Calu3 (cell line): ENCODE measurements at places on chromosomes 6 and 20. TPM values are rescaled to one million over a fixed set of nuclear protein-coding genes. Genes with fewer than 3 reads are reported as not detected.
A peak's percentile ranks its signal among the peaks of the same experiment; 100 is the strongest.

Gene DZANK1
- total RNA-seq: 0.86 and 1.0 TPM in 2 replicates

Gene PLA2G7
- total RNA-seq: 1.9 and 2.1 TPM in 2 replicates

Gene C6orf52
- not detected in 2 replicates for total RNA-seq

Gene OOEP
- 7.0 and 7.1 TPM in 2 replicates for total RNA-seq

GRCh38 chr6:13141387-13141786 lies 186.9 kb downstream of the TBC1D7 start:
- no peak overlapping the region for H3K4me3 ChIP-seq
- H3K27ac ChIP-seq: no peak overlapping the region
- H3K27me3 ChIP-seq: peaks cover 6% of the 10 kb centered on the region
- H3K4me1 ChIP-seq: no peaks in the 10 kb centered on the region
- H3K36me3 ChIP-seq: no peaks in the 10 kb centered on the region
- DNase-seq: no peak

DNA sequence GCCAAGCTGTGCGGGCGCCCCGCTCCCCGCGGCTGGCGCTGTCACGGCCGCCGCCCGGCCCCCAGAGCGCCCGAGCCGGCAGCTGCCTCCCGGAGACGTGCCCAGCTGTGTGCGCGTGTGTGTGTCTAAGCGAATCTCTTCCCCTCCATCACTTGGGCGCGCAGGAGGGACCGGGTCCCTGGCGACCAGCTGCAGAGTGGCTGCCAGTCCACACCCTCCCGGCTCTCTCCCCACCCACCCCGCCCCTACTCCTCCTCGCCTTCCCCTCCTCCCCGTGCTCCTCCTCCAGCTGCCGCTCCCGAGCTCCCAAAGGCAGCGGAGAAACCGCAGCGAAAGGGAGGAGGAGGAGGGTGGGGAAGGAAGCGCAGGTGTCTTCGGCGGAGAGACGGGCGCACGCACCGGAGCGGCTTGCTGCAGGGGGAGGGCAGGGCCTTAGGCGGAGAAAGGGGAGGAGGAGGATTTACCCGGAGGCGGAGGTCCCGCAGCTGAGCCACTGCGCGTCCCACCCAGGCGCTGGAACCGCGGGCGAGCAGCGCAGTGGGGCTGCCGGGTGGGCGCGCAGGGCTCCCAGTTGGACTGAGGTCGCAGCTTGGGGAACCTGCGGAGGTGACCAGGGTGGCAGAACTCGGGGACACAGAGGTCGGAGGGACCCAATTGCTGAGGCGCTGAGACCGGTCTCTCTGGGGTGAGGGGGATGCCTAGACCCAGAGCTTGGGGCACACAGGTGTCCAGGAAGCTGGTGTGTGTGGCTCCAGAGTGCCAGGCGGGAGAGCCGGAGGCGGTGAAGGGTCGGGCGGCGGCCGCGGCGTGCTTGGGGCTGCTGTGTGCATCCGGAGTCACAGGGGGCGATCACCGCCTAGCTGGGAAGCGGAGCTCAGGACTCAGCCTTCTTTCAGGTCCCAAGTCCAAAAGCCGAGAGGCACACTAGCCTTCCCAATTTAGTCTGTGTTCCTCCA lies at the start of gene HS3ST5:
Gene HS3ST5 (minus strand): TSS at position 198 of the 956 bp plus-strand sequence. CDS start 280,178 bp downstream, outside the sequence.
- H3K36me3 ChIP-seq: peaks cover 31% of the 10 kb centered on the region
- peak within 1 kb of the TSS; percentile 74 for H3K4me3 ChIP-seq
- H3K27ac ChIP-seq: peak within 1 kb of the TSS; percentile 20
- peaks cover 39% of the 10 kb centered on the region for H3K4me1 ChIP-seq
- no peaks in the 10 kb centered on the region for H3K27me3 ChIP-seq

GRCh38 chr20:62808211-62808865 lies 3.7 kb downstream of the OGFR start:
- no peak overlapping the region for H3K4me3 ChIP-seq
- peak; percentile 89 for DNase-seq
- no peak overlapping the region for H3K27ac ChIP-seq
- peaks cover 85% of the 10 kb centered on the region for H3K36me3 ChIP-seq

DNA sequence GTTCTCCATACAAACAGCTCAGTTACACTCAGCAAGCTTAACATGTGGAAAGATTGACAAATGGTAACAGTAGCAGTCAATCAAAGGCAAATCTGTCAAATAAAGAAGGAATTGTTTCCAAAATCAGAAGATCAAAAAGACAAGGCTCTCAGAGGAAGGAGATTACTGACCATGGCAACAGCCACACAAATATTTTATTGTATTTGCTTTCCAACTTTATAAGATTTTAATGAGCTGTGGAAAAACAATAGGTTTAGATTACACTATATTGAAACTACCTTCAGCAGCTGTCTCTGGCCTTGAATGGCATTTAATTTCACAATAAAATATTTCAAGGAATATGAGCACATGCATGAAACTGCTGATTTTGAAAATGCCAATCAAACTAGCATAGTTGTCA lies 1143.9 kb upstream of the GJE1 start:
- H3K27ac ChIP-seq: no peak overlapping the region
- no peaks in the 10 kb centered on the region for H3K4me1 ChIP-seq
- no peaks in the 10 kb centered on the region for H3K36me3 ChIP-seq
- no peaks in the 10 kb centered on the region for H3K27me3 ChIP-seq
- no peak overlapping the region for H3K4me3 ChIP-seq

- H3K27me3 ChIP-seq: no peaks in the 10 kb centered on the region
- peaks cover 13% of the 10 kb centered on the region for H3K36me3 ChIP-seq
- no peak overlapping the region for H3K4me3 ChIP-seq
Observed at GRCh38 chr20:50283922-50284810, 93.5 kb downstream of the CEBPB start.

- no peaks in the 10 kb centered on the region for H3K36me3 ChIP-seq
- H3K27ac ChIP-seq: no peak overlapping the region
- H3K4me1 ChIP-seq: peaks cover 9% of the 10 kb centered on the region
- no peak overlapping the region for H3K4me3 ChIP-seq
- no peaks in the 10 kb centered on the region for H3K27me3 ChIP-seq
Observed at GRCh38 chr6:80364149-80364548, 257.7 kb downstream of the BCKDHB start.

DNA sequence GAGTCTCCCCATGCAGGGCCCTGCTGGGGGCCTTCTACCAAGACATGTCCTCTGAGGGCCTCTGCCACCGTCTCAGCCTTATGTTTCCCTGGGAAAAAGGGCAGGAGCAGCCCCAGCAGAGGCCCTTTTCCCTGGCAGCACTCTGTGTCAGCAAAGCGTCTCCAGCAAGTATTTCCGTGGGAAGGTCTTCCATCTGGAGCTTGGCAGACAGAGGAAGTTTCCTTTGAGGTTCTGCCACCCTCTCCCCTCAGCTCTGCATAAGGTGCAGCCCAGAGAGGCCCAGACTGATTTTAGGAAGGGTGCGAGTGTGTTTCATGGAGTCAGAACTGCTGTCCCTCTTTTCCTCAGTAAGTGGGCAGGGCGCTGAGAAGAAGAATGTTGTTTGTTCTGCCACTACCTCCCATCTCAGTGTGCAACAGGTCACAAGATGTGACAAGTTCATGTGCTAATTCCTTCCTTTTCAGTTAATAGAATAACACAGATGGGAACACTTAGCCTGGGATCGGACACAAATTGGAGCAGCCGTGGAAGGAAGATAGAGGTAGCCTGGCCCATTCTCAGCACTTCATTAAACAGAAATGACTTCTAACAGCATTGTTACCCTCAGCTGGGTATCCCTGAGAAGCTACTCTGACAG lies 784.4 kb downstream of the MAFB start:
- no peak for DNase-seq
- H3K27me3 ChIP-seq: no peaks in the 10 kb centered on the region
- no peak overlapping the region for H3K27ac ChIP-seq
- no peak overlapping the region for H3K4me3 ChIP-seq
- no peaks in the 10 kb centered on the region for H3K4me1 ChIP-seq

DNA sequence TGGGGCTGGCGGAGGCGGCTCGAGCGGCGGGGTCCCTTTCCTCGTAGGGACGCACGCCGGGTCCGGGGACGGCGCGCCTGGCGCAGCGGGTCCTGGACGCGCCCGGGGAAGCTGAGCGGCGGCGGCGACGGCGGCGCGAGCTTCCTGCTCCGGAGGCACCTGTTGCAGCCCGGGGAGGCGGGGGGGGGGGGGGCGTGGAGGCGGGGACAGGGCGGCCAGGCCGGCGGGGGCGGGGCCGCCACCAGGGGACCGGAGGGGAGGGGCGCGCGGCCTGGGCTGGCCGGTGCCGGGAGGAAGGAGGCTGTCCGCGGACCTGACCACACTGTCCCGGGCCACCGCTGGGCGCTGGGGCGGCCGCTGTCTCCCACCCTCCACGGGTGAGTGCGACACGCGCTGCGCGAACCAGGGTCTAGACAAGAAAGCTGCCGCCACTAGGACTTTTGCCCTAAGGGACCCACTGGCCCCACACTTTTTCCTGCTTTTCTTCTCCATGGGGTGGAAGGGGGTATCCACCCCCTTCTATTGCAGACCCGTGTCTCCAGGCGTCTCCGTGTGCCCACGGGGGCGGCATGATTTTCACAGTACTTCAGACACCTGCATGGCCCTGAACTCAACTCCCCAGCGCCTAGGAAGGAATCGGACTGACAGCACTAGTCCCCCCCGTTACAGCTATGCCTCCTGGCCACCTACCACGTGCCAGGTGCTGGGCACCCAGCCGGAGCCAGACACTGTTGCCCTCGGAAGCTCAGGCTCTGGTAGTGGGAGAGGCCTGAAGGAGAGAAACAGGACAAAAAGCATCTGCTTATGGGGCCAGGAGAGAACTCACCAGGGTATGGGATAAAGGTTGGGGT lies at the start of gene NFATC2:
Gene NFATC2 (minus strand): TSS at position 149 of the 851 bp plus-strand sequence. CDS start 220 bp downstream, outside the sequence.
- peak within 1 kb of the TSS; percentile 73 for H3K27ac ChIP-seq
- peak within 1 kb of the TSS; percentile 93 for H3K4me3 ChIP-seq
- peaks cover 21% of the 10 kb centered on the region for H3K36me3 ChIP-seq
- H3K4me1 ChIP-seq: peaks cover 22% of the 10 kb centered on the region
